ENCODE measurements at places on chromosomes 3 and 15.

- DNase-seq: no peak
Observed at GRCh38 chr3:128066114-128066513, 13.9 kb downstream of the SEC61A1 start.

DNA sequence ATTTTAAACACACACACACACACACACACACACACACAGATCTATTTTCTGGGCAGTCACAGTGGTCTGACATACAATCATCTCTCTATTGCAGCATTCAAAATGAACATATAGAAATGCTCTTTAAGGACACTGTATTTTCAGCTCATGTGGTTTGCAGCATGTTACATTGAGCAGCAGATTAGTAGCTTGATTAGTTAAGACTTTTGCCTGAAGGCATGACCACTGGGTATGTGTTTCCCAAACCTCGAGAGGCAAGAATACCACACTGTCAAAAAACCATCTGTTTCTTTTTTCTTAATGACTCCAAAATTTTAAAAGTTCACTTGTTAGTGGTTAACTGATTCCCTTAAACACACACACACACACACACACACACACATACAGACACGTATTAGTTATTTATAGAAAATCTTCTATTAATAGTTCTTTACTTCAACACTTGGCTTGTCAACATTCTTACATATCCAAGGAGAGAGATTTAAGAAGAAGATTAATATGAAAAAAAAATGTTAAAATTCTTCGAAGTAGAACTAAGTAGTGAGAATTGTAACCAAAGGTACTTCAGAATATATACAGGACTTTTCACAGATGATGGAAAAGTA lies 518.2 kb downstream of the CADM2 start:
- DNase-seq: no peak

- no peak for DNase-seq
Observed at GRCh38 chr3:123386477-123387040, 62.3 kb downstream of the ADCY5 start.

GRCh38 chr3:9156604-9157003 lies 92.8 kb downstream of the SRGAP3 start:
- DNase-seq: no peak

- no peak for DNase-seq
Observed at GRCh38 chr15:40511472-40512133, 40.8 kb downstream of the CHST14 start.

GRCh38 chr3:43102773-43103480 lies 3.0 kb downstream of the POMGNT2 start:
- DNase-seq: no peak

DNA sequence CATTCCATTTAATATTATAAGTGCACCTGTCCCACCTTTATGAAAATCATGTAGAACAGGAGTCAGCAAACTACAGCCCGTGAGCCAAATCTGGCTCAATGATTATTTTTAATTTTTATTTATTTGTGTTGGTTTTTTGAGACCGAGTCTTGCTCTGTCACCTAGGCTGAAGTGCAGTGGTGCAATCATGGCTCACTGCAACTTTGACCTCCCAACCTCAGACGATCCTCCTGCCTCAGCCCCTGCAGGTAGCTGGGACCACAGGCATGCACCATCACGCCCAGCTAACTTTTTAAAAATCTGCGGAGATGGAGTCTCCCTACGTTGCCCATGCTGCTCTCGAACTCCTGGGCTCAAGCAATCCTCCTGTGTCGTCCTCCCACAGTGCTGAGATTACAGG lies 42.0 kb downstream of the MYO1E start:
- DNase-seq: no peak

DNA sequence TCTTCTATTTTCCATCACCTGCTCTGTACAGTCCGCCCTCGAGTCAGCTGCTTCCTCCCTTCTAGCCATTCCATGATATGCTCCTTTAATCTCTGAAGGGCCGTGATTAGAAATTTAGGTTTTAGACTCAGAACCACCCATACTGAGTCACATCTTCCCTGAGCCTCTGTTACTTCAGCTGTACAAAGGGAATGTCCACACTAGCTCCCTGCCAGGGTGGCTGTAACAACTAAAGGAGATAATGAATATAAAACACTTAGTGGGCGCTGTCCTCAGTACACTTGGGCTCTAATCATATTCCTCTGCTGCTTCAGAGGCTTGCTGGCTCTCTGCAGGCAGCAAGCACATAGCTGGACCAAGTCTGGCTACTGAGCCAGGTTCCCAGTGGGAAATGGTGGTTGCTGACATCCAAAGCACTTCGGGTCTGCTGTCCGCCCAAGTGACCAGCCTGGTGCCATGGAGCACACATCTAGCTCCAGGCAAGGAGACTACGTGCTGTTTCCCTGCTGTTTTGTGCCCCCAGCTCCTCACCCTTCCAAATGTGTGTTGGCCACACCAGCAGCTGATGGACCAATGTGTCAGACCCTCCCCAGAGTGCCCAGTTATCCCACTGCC lies 901 bp upstream of the CHST14 start:
- no peak for DNase-seq

Measured in stimulated activated CD4-positive, alpha-beta T cell treated with anti-CD3 and anti-CD28 coated beads, Interleukin-1b, Interleukin-23, amount 100 ng/mL, for 48 hours (primary cell).